Bronchial epithelial cell (primary cell): ENCODE measurements at places on chromosomes 7 and 10. TPM values are rescaled to one million over a fixed set of nuclear protein-coding genes. Genes with fewer than 3 reads are reported as not detected.

The CTNNA3 gene
- under 0.01 TPM in 1 of 2 replicates, not detected in the other for total RNA-seq

The DENND2A gene
- 0.26 TPM in 1 of 2 replicates, not detected in the other for total RNA-seq

The NIPSNAP2 gene
- total RNA-seq: 54.4 and 65.3 TPM in 2 replicates

The ADRB1 gene
- 1.8 and 2.2 TPM in 2 replicates for total RNA-seq

The ECHS1 gene
- 44.8 and 49.0 TPM in 2 replicates for total RNA-seq

The ACHE gene
- 0.13 TPM in 1 of 2 replicates, not detected in the other for total RNA-seq

The SVOPL gene
- under 0.01 and 0.38 TPM in 2 replicates for total RNA-seq

The PRLHR gene
- total RNA-seq: not detected in 2 replicates

The FAM13C gene
- total RNA-seq: under 0.01 TPM in 1 of 2 replicates, not detected in the other

The NPY4R gene
- not detected in 2 replicates for total RNA-seq

The MSMB gene
- total RNA-seq: 1.1 and 16.4 TPM in 2 replicates

The FAM25G gene
- total RNA-seq: 1.4 TPM in 1 of 2 replicates, not detected in the other

DNA sequence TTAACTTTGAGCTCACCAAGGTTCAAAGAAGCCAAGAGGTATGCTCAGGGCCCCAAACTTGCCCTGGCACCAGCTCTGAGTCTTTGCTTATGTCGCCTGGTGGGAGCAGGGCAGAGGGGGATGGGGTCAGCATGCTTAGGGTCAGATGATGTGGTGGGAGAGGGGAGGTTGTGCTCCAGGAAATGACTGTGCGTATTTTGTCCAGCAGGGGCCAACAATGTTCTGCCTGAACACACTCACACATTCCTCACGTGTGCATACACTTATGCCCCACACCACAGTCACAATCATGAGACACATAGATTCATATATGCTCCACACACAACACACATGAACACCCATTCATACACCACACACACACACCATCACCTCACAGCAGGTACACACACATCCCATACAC is 4.4 kb upstream of the RAMP3 start:
- DNase-seq: no peak

GRCh38 chr7:157892751-157893523 is 556.1 kb downstream of the DNAJB6 start:
- DNase-seq: no peak

GRCh38 chr10:1179346-1180070 is 123.3 kb downstream of the WDR37 start:
- no peak for DNase-seq

DNA sequence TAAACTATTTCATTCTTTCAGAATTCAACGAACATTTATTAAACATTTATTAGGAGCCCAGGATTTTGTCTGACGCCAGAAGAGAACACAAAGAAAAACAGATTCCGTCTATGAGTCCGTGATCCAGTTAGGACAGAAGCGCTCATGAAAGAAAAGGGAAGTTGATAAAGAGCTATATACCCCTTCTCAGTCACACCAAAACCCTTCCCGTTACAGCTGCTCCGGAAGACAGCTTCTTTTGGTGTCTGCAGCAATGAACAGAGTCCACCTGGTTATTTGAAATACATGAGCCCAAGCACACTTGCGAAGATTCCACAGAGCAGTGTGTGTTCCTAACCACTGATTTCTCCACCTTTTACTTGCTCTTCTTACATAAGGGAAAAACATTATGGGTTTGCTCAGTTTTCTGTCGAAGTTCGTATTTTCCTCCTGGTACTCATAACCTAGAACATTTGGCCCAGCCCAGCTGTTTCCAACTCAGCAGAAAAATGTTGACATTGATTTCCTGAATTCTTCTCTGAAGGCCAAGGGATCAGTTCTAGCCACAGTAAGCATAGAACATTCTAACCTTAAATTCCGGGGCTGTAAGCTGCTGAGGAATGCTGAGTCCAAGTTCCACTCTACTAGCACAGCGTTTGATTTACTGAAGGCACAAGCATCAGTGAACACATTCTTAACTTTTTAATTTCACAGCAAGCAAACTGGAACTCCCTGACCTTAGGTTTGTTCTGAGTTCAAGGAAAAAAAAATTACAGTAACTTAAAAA is 206.5 kb downstream of the SORCS1 start:
- no peak for DNase-seq

DNA sequence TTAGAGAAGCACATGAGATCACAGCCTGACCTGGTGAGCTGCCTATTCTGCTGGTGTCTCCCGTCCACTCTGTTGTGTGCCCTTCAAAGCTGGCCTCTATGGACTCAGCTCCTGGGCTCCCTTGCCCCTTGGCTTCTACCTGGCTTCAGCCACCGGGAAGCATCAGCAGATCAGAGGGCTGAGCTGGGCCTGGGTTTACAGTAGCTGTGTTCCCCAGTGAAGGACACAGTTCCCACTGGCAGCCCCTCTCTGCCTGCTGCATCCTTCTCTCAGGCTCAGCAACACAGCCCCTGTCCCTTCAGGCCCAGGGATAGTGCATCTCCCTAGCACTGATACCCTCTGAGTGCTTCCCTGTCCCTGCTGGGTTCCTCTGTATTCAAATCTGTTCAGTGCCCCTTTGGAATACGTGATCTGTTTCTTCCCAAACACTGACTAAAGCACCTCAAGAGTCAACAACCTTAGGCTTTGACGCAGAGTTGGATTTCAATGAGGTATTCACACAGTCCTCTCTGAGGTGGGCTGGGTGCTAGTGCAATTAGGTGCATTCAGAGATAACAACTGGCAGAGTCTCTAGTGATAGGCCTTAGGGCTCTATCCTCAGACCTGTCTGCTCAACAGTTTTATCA is 109.8 kb downstream of the GRID1 start:
- no peak for DNase-seq

GRCh38 chr10:120540486-120540885 is 83.5 kb downstream of the PLPP4 start:
- DNase-seq: no peak

- no peak for DNase-seq
Measured at GRCh38 chr10:13701157-13701919, 114.6 kb downstream of the PRPF18 start.

DNA sequence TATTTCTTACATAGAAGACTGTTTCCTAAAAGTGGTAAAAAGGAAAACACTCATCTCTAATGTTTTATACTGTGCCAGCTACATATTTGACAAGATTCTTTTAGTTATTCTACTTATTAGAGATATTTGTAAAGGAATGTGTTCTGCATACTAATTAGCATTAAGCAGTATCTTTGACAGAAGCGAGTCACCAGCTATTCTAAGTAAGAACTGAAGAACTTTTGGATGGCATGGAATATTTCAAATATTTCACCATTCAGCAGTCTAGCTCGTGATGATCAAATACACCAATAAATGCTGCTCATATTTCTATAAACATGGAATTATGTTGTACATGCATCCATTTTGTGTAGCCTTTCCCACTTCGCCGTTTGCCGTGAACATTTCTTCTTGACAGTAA is 241.6 kb upstream of the TCF7L2 start:
- no peak for DNase-seq

GRCh38 chr7:85529831-85530230 is 343.0 kb upstream of the SEMA3D start:
- no peak for DNase-seq

- DNase-seq: peak; percentile 12
Measured at GRCh38 chr7:156950381-156950858, 908 bp downstream of the NOM1 start.

DNA sequence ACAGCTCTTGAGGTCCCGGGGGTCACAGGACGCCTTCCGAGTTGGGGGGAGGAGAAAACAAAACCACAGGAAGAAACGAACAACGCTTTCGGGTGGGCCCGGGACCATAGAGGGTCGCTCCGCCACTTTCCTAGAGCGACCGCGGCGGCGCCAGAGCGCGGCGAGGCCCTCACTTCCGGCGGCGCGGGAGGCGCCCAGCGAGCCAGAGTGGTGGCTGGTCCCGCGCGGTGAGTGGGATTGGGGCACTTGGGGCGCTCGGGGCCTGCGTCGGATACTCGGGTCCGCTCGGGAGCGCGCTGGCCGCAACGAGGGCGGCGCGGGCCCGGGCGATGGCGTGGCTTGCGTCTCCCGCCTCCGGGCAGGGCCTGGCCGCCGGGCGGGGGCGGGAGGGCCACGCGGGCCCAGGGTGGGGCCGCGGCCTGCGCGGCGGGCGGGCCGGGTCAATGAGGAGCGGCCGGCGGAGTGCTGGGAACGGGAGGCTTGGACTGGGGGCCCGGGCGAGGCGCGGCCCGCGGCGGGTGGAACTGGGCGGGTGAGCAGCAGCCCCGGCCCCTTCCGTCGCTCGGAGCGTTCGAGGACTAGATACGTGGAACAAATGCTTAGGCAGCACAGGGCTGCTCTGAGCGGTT is at the start of gene ZNF22:
Gene ZNF22 (plus strand): TSS at position 172 of the 629 bp plus-strand sequence. CDS start 2,446 bp downstream, outside the sequence.
- no peak for DNase-seq

DNA sequence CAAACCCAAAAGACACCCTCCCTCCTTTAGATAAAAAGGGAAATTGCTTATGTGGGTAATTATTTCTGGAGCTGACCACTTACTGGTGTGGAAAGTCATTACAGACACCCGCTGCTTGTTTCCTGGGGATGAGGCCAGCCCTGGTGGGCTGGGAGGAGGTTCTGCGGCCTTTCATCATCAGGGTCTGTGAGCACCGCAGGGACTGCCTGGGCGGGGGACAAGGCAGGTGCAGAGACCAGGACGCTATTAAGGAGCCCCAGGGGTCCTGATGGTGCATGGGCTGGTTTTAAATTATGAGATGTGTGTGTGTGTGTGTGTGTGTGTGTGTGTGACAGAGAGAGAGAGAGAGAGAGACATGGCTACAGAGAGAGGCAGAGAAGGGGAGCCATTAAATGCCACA is 171.2 kb downstream of the DNAJB6 start:
- DNase-seq: no peak

GRCh38 chr10:29304264-29304994 is 15.6 kb downstream of the LYZL1 start:
- DNase-seq: peak; percentile 51

GRCh38 chr7:17680943-17681351 is 259.3 kb downstream of the SNX13 start:
- DNase-seq: peak; percentile 73

DNA sequence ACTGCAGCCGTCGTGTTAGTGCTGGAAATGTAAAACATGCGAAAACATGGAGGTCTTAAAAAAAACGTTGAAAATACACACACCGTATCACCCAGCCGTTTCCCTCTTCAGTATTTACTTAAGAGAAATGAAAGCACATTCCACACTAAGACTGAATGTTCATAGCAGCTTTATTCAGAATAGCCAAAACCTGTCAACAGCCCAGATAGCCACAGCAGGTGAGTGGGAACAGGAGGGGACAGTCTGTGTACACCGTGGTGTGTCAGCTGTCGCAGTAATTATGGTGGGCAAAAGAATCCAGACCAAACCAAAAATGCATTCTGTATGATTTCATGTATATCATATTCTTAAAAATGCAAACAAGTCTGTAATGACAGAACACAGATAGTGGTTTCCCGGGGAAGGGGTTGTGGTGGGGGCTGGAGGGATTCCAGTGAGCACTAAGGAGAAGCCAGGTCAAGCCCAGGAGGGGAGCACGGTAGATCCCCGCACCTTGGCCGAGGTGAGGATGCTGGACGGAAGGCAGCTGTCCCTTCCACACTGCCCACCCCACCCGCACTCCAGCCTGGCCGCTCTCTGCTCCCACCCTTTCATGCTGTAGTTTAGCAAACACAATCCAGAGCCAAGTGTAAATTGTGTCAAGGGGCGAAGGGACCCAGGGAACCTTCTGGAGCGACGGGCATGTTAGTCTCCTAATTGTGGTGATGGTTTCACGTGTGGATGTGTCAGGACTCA is 123.6 kb downstream of the NKX6-2 start:
- no peak for DNase-seq

DNA sequence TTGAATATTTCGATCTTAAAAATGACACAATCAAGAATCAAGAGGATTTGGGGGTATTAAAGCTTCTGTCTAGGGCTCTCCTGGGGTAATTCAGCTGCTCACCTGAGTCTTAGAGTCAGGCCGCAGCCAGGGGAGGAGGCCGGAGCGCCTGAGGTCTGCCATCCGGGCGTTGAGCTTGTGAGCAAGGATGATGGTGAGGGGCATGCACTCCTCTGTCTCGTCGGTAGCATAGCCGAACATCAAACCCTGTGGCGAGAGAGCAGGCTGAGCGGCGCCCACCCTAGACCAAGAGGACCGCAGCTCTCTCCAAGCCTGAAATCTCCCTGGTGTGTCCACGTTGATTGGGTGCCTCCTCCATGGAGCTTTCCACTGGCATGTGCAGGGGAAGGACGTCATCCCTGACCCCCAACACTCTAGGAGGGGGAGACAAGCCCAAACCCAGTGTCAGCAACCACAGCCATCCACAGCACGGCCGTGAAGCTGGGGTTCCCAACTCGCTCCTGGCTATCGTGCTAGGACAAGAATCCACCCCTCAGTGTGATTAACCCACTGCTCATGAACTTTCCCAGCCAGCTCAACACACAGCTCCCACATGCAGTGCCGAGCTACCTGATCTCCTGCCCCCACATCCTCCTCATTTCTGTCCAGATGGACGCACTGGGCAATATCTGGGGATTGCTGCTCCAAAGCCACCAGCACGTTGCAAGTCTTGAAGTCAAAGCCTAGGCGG is 9.2 kb downstream of the MAT1A start:
- DNase-seq: no peak

- DNase-seq: peak; percentile 77
Measured at GRCh38 chr7:99623091-99623693, 6.4 kb downstream of the ZSCAN25 start.

DNA sequence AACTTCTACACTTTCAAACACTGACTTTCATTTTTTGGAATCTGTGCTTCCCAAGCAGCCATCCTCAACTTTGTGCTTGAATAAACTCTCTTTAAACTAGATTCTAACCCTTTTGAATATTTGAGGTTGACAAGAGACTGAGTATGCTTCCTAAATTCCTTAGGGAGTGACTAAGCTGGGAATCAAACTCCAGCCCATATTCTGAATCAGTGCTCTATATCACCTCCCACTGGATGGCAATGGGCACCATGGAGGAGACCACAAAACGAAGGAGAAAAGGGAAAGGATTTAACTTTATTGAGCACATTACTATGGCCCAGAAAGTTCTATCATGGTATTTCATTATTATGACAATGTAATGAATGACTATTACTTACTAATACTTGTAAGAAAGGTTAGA is 17.2 kb upstream of the SLC26A4 start:
- DNase-seq: peak; percentile 49

DNA sequence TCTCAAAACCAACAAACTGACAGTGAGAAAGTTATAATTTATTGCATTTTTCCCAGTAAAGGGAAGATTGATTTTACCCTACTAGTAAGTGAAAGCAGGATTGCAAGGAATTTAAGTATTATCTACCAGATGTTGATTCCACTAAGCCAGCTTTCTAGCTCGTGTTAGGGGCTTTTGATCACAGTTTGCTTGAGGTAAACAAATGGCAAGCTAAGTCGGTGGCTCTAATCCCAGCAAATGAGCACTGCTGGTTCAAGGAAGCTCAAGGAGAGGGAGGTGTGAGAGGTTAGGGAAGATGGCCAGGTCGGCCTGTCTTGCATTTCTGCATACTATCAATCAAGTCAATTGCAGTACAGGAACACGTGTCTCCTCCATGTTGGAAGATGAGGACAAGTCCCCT is 448.7 kb upstream of the POM121L12 start:
- no peak for DNase-seq

DNA sequence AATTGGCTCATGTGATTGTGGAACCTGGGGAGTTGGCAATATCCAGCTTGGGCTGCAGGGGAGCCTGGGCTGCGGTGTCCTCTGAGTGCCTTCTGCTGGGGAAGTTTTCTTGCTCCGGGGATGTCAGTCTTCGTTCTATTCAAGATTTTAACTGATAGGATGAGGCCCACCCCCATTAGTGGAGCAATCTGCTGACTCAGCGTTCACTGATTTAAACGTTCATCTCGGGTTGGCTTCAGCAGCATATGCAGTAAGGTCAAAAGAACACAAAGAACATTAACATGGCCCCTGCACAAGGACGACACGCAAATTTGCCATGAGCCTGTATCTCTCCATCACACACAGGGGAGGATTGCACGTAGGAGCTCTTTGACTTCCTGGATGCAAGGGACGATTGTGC is 360.6 kb upstream of the ADARB2 start:
- DNase-seq: no peak

GRCh38 chr7:143222782-143223181 is 945 bp downstream of the TAS2R40 start:
- no peak for DNase-seq
